ENCODE measurements at places on chromosomes 1 and 21.
A peak's percentile ranks its signal among the peaks of the same experiment; 100 is the strongest.

GRCh38 chr1:171434717-171435346 lies 50.5 kb upstream of the PRRC2C start:
- peak; percentile 79 for DNase-seq

GRCh38 chr1:109636201-109636952 lies 16.7 kb downstream of the AMPD2 start:
- peak; percentile 51 for DNase-seq

DNA sequence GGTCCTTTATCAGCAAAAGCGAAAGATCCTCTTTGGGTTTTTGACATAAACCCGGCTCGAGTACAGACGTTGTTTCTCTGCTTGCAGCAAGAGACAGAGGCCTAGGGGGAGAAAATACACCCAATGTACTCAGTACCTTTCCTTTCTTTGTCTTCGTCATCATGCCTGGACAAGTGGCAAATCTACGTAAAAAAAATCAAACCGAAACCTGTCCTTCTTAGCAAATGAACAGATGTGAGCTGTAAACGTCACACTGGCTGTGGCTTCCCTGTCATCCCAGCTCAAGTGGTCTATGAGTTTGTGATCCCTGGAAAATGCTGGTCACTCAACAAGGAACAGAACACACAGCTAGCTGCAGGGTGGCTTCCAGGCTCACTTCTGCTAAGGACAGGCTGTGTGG lies 39.9 kb downstream of the STPG1 start:
- no peak for DNase-seq

DNA sequence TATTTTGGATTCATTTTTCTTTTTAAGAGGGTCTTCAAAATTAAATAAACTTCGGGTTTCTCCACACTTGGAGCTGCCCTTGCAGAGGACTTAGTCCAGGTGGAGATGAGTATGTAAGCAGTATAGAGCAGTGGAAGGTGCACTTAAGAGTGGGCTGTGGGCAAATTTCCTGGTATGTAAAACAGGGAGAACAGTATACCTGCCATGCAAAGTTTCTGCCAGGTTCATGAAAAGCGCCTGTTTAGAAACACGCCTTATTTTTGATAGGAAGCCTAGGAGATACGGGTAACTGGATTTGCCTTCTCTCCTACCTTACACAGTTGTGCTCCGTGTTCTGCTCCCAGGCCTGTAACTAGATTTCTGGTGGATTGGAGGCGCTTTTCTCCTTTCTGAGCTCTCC lies 1.2 kb downstream of the KDM4A start:
- no peak for DNase-seq

DNA sequence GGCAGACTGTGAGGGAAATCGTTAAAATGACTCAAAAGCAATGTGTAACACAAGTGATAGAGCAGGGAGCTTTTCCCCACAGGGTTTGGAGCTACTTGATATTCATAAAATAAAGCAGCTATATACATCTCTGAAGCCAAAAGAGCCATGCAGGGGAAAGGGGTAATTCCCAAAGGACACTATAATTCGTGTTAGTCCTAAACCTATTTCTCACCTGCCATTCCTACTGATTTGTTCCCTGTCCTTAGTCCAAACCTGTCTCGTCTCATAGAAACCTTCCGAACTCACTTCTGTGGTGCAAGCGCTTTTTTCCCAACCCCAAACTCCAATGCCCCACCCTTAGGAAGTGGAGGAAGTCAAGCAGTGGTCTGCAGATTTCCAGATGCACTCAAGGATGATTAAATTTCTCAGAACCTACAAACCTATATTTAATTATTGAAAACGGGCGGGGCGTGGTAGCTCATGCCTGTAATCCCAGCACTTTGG lies 946 bp upstream of the HNRNPR start:
- no peak for DNase-seq

DNA sequence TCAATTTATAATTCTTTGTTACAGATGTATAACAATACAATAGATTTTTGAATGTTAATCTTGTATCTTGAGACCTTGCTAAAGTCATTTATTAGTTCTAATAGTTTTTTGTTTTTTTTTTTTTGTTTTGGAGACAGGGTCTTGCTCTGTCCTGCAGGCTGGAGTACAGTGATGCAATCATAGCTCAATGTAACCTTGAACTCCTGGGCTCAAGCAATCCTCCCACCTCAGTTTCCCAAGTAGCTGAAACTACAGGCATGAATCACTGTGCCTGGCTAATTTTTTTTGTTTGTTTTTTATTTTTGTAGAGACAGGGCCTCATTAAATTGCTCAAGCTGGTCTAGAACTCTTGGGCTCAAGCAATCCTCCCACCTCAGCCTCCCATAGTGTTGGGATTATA lies 26.2 kb upstream of the DIPK1A start:
- DNase-seq, result no peak

DNA sequence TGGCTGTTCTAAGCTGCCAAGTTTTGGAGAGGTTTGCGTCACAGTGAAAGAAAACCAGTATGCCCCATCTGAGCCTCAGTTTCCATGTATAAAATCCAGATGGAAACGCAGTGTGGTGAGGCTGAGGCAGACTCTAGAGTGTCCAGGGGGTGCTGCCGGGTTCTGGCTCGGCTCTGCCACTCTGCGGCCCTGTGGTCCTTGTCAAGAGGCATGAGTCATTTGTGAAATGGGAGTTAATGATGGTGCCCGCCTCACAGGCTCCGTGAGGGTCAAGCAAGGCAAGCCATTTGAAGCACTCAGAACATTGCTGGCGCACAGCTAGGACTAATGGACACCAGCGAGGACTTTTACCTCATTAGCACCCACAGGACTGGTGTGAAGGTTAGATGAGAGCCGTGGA lies 214.3 kb downstream of the PTPRU start:
- DNase-seq, result no peak

- peak; percentile 92 for DNase-seq
Measured at GRCh38 chr1:17438318-17439249, 893 bp downstream of the RCC2 start.

- no peak for DNase-seq
Measured at GRCh38 chr21:34936371-34936789, 112.7 kb downstream of the RUNX1 start.

Measured in inflammatory macrophage treated with lipopolysaccharide for 1 hour (primary cell).